ENCODE measurements at places on chromosomes 1 and 21.

DNA sequence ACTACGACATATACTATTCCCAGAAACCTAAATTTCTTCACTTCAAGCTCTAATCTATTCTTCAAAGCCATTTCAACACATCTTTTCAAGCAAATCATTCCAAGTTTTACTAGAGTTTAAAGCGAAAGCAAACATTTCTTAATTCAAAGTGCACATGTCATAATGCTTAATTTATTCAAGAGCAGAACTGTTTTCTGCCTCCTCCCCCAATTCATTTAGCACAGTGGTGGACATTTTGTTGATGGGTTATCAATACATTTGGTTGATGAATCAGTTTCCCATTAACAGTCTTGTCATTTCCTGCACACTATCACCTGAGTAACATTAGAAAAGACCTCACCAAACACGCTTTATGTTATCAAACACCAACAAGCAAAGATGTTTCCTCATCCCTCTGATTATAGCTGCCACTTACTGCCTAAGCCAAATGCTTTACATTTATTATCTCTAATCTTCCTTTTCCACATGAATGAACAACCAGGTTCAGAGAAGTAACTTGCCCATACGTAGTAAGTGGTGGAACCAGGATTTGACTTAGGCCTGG lies 2.0 kb downstream of the SRSF4 start:
- peak; percentile 22 for DNase-seq

- no peak for DNase-seq
Observed at GRCh38 chr1:42680921-42681683, 1.1 kb upstream of the YBX1 start.

- no peak for DNase-seq
Observed at GRCh38 chr21:37873655-37874054, 42.6 kb downstream of the KCNJ6 start.

GRCh38 chr1:159866905-159867663 lies 4.6 kb upstream of the VSIG8 start:
- no peak for DNase-seq

- peak; percentile 66 for DNase-seq
Observed at GRCh38 chr1:41496080-41497055, 11.9 kb upstream of the EDN2 start.

DNA sequence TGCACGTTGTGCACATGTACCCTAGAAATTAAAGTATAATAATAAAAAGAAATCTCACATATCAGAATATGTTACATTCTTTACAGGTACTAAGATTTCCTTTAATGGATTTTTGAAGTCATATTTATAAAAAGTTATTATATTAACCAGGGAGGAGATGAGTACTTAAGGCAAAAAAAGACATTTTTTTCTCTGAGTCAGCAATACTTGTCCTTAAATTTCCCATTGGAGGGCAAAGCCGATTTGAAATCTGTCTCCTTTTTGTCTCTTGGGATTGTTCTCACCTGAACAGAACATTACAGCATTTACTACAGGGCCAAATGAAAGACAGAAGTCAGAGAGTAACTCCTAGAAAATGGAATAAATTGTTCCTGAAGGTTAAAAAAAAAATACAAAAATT lies 26.3 kb upstream of the SLC16A1 start:
- DNase-seq = no peak

GRCh38 chr21:45335151-45335760 lies 47.6 kb upstream of the POFUT2 start:
- no peak for DNase-seq

DNA sequence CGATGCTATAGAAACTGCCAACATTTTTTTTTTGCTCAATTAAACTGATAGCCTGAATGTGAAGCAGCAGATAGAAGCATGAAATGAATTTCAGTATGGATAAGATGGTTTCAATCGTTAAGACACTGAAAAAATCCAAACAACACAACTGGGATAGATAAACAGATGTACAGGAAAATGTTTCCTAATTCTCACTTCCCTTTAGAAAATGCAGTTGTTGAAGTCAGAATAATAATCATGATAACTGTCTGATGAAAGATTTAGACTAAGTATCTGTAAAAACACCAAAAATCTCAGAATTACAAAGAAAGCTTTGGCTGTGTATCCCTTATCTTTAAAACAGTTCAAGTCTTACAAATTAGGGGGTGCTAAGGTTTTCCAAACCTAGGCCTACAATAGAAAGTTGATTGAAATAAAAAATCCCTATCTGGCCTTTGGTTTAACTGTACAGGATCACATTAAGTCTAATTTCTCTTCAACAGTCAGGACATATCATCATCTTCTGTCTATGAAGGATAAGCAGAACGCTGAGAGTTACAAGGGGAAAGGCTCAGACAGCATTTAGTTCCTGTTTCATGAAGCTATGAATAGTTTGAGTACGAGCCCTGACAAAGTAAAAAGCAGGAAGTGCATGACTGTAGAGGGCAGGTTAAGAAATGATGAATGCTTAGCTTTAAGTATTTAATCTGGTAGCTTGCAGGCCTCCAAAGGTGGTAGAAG lies 203.2 kb downstream of the APP start:
- peak; percentile 68 for DNase-seq

DNA sequence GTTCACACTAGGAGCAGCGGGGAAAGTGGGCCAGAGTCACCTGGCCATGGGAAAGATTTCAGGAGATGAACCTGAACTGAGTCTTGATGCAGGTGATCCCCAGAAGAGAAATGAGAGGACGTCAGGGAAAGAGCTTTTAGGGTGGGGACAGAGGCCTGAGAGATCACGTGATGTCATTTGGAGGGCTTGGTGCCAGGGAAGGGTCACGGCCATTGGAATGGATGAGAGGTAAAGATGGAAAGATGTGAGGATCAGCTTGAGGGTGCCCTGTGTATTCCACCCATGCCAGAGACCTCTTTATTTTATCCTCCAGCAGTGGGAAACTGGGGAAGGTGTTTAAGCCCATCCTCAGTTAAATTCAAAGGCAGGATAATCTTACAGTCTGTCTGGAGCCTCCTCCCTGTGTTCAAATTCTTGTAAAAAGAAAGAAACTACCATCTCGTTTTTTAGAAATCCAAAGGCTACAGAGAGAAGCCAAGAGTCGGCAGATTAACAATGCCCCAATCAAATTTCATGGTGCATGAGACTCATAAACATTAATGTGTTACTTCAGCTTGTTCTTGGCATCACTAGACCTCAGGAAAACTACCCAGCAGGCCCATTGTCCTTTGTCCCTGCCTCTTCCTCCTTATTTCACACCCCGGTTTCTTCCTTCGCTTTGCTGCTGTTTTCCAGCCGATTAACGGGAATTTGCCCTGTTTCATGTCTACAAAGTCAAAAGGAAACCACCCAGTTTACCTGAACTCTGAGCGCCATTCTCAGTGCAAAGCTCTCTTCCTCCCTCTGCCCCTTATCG lies 93.1 kb upstream of the LRRC8D start:
- DNase-seq = no peak

- no peak for DNase-seq
Observed at GRCh38 chr1:40029608-40030007, 10.9 kb upstream of the CAP1 start.

DNA sequence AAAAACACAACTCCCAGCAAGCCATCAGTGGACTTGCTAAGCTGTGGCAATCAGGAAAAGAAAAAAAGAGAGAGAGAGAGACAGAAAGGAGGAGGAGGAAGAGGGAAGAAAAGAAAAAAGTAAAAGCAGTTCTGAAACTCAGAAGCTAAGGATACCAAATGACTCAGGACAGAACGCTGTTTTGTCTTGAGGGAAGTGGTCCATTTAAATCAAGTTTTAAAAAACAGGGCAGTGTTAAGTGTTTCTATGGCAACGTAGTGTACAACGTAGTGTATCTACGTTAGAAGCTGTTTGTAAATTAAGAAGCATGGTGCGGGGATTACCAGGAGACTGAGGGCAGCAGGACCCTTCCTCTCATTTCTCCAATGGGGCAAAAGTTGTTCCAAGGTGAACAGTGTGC lies 5.8 kb downstream of the ADORA3 start:
- peak; percentile 42 for DNase-seq

GRCh38 chr21:16535102-16535422 lies 805.3 kb downstream of the USP25 start:
- no peak for DNase-seq

DNA sequence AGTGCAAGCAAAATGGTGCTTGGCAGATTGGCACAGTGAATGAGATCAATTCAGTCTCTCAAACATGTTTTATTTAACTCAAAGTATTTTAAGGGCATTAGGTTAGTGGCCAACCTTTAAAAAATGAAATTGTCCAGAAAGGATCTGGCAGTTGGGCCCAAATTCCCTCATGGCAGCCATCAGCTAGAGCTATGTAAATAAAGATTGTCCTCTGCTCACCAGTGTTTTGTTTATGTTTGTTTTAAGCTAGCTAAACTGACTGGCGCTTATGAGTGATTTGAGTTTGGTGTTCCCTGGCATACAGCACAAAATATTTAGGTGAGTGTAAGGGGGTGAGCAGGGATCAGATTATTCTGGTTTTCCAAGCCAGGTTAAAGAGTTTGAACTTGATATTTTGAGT lies 18.1 kb downstream of the HDAC1 start:
- no peak for DNase-seq

DNA sequence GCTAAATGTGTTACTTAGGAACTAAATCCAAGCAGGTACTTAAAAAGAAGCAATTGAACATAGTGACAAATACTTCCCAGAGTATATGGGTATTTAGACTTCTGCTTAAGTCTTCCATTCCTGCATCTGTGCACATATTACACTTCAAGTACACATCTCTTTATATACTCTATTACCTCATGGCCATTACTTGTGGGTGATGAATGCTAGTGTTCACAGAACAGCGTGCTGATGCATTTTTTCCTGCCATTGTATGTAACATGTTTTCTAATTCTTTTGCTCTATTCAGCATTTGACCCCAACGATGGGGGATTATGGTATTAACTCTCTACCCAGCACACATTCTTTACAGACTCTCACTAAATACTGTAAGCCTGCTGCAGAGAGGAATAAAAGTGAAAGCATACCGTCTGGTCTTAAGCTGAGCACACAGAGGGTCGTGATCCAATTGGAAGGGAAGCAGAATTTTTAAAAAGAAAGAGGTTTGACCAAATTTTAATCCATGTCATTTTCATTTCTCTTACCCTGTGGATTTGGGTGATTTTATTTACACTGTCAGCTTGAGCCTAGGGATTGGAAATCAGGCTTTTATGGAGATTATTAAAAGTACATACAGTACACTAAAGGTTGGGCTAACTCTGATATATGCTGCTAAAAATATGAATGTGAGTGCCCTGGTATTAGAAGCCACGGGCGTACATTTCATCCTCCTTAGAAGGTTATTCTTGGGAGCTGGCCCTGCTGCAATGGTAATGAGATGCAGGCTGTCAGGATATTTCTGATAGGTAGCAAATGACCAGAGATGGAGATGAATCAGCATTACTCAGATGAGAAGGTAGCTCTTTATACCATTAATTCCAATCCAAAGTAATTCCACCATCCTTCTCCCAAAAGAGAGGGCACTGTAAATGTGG lies 95.5 kb upstream of the PROX1 start:
- no peak for DNase-seq

GRCh38 chr1:96418969-96419368 lies 302.6 kb upstream of the PTBP2 start:
- no peak for DNase-seq

DNA sequence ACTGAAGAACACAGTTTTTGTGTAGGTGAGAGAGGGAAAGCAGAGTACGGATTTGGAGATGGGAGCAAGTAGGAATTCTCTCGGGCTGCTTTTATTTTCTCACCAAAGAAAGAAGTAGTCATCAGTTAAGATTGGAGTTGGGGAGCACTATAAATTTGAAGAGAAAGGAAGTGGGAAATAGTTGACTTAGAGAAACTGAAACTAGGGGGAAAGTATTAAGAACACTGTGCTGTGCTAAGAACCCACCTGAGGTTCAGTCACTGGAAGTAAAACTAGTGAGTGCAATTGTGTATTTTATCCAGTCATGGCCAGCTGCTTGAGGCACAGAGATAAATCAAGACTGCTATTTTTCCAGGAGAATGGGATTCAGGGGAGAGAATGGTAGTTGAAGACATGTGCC lies 37.4 kb downstream of the CLCC1 start:
- no peak for DNase-seq

GRCh38 chr1:51875291-51875772 lies 3.2 kb downstream of the NRDC start:
- DNase-seq = no peak

GRCh38 chr1:218666263-218666662 lies 321.1 kb downstream of the TGFB2 start:
- no peak for DNase-seq

- peak; percentile 53 for DNase-seq
Observed at GRCh38 chr1:236800002-236800620, 5.0 kb downstream of the MTR start.

DNA sequence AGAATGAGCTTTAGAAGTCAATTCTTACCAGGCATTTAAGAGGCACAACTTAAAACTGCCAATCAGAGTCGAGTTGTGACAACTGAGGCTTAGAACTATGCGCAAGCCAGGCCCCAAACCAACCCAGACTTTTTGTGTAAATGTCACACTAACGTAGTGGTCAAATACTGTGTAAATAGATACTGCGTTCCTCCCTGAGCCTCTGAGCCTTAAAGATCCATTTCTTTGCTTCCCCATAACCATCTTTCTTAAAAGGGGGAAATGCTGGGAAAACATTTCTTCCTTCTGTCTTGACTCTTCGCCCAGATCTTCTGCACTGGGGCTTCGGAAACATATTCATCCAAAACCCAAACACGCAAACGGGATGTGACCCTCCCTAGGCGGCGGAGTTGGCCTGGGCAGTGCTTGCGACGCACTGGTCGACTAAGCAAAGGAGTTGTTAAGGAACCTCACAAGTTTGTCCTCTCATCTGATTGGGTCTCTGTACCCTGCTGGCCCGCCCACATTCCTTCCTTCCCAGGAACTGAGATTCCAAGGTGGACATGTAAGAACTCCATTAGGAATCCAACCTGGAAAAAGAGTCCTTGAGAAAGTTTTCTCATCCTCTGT lies 2.6 kb downstream of the ADAMTS5 start:
- no peak for DNase-seq

GRCh38 chr1:205585169-205585834 lies 46.5 kb downstream of the ELK4 start:
- DNase-seq = no peak

- DNase-seq = no peak
Observed at GRCh38 chr1:209927466-209927865, 10.6 kb upstream of the SYT14 start.

- no peak for DNase-seq
Observed at GRCh38 chr21:43767498-43767983, 8.6 kb downstream of the CSTB start.

- DNase-seq = no peak
Observed at GRCh38 chr1:18644446-18644845, 13.8 kb downstream of the PAX7 start.
